Endodermal cell (in vitro differentiated cells): ENCODE measurements at places on chromosomes 1 and 21.

GRCh38 chr1:47971385-47972160 lies 25.6 kb downstream of the TRABD2B start:
- no peaks in the 10 kb centered on the region for H3K27me3 ChIP-seq
- H3K27ac ChIP-seq: no peak overlapping the region
- H3K36me3 ChIP-seq: peaks cover 46% of the 10 kb centered on the region
- peak overlapping the region; percentile 46 for H3K4me3 ChIP-seq

DNA sequence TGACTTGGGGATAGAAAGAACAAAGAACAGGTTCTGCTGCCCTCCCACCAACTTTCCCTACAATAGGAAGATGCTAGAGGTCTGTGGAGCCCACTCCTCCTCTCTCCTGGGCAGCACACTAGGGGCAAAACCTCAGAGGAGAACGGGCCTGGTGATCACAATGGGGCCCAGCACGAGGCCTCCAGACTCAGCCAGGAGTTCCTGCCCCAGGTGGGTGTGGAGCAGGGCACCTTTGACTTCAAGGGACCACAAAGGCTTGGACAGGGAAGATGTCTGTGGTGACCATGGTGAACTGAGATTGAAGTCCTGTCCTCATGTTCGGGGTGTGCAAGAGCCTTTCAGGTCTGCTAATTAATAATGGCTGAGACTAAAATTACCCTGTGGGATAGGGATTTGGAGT lies 88.8 kb downstream of the LAMC2 start:
- no peaks in the 10 kb centered on the region for H3K36me3 ChIP-seq
- peaks cover 22% of the 10 kb centered on the region for H3K27me3 ChIP-seq
- peak; percentile 39 for DNase-seq
- no peak overlapping the region for H3K27ac ChIP-seq
- no peak overlapping the region for H3K4me3 ChIP-seq
- H3K4me1 ChIP-seq: peaks cover 20% of the 10 kb centered on the region

DNA sequence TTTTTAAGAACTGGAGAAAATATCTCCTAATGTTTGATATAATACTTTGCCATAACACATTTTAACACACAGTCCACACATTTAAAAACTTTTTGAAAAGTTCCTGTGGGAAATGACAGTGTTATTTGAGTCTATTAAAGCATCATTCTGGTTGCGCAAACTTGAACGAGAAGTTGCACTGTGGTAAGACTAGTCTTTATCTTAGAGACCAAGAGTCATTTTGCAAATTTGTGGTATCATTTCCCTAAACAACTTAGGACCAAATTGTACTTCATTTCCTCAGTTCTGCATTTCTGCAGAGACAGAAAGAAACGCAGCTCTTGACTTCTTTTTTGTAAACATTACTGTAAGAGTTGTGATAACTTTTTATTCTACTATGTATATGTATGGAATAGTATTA lies at the start of gene RGS18:
TSS of gene RGS18 (plus strand) at position 282 of the 400 bp plus-strand sequence. CDS start 176 bp downstream, outside the sequence.
- peaks cover 3% of the 10 kb centered on the region for H3K4me1 ChIP-seq
- no peak for DNase-seq
- no peak within 1 kb of the TSS for H3K4me3 ChIP-seq
- H3K27me3 ChIP-seq: no peaks in the 10 kb centered on the region

GRCh38 chr1:3236361-3236760 lies 167.4 kb downstream of the PRDM16 start:
- no peaks in the 10 kb centered on the region for H3K27me3 ChIP-seq
- no peaks in the 10 kb centered on the region for H3K36me3 ChIP-seq
- H3K27ac ChIP-seq: no peak overlapping the region
- H3K4me1 ChIP-seq: no peaks in the 10 kb centered on the region
- DNase-seq: no peak

DNA sequence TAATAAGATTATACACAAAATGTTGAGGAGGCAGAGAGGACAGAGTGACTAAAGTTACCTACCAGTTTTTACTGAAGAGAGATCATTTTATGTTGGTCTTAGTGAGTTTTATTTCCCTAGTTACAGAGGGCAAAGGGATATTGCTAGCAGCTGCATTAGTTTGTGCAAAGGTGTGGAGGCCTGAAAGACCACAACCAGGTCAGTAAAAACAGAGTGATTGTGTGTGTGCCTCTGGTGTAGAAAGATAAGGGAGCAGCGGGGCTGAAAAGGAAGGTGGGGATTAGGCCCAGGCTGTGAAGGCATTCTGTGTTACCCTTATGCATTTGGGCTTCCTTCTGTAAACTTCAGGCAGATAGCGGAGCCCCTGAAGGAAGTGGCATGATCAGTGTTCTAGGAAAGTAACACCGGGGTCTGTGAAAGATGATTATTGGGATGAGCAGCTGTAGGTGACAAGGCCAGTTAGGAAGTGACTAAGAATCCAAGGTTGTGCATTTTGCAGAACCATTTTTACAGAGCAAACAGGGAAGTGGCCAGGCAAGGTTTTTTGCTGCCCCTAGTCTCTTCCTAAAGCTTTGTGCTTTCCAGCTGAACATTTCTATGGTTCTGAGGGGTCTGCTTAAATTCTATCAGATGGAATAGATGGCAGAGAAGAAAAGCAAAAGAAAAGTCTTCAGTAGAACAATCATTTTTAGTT lies 3.7 kb downstream of the GADD45A start:
- H3K4me3 ChIP-seq: peak overlapping the region; percentile 91
- DNase-seq: peak; percentile 66
- no peak overlapping the region for H3K27ac ChIP-seq
- H3K36me3 ChIP-seq: peaks cover 32% of the 10 kb centered on the region

GRCh38 chr1:64623750-64624191 lies 121.1 kb upstream of the RAVER2 start:
- peaks cover 6% of the 10 kb centered on the region for H3K36me3 ChIP-seq
- H3K4me3 ChIP-seq: no peak overlapping the region
- DNase-seq: no peak
- peak overlapping the region; percentile 67 for H3K27ac ChIP-seq

GRCh38 chr1:159892944-159893343 lies 7.0 kb downstream of the CFAP45 start:
- no peaks in the 10 kb centered on the region for H3K36me3 ChIP-seq
- H3K4me1 ChIP-seq: peaks cover 14% of the 10 kb centered on the region
- DNase-seq: peak; percentile 80

DNA sequence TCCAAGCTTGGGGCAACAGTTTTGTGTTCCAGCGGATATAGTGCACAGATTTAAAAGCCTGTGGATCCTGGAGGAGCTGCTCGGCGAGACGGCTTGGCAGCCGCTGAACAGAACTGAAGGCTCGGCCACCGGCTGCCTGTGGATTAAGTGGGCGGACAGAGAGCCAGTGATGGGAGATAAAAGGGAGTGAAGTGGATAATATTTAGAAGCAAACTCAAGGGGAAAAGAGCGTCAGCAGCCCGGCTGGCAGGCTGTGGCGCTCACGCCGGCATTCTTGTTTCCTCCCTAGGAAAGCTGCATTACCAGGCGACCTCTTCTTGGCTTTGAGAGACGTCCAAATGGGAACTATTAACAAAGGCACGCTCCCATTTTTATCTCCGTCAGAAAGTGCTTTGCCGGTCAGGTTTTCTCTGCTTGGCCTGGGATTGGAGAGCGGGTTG lies 10.4 kb downstream of the TRABD2B start:
- peak overlapping the region; percentile 11 for H3K27ac ChIP-seq
- peaks cover 88% of the 10 kb centered on the region for H3K36me3 ChIP-seq

DNA sequence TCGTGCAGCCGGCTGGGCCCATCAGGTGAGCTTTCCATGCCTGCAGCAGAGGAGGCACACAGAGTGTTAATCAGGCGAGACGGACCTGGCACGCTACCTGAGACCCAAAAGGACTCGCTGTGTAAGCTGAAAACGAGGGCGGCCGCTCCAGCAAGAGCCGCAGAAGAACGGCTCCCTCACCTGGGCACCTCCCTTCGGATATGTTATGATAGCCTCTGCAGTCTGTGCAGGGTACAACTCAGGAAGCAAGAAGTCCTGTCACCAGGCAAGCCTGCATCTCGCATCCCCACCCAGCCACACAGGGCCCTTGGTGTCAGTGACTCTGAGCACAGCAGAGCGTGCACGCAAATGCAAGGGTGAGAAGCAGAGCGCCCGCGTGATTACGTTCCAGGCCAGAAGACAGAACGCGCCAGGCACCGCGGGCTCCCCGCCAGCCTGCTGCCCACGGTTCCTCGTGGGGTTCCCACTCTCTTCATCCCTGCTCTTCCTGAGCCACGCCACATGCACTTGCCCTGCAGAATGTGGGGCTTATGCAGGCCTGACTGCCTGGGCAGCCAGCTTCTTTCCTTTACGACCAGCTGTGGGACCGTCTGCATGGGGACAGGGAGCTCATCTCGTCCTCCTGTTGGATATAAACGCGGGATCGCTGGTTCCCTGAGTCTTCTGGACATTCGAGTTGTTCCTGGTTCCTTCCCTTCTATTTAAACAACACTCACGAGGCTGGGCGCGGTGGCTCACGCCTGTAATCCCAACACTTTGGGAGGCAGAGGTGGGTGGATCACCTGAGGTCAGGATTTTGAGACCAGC lies 20.2 kb upstream of the LRRC47 start:
- H3K27me3 ChIP-seq: no peaks in the 10 kb centered on the region
- no peak overlapping the region for H3K4me3 ChIP-seq
- H3K4me1 ChIP-seq: no peaks in the 10 kb centered on the region
- no peak overlapping the region for H3K27ac ChIP-seq

- no peak overlapping the region for H3K27ac ChIP-seq
- no peaks in the 10 kb centered on the region for H3K36me3 ChIP-seq
- peaks cover 19% of the 10 kb centered on the region for H3K27me3 ChIP-seq
Measured at GRCh38 chr1:55466921-55467320, 251.8 kb upstream of the USP24 start.

DNA sequence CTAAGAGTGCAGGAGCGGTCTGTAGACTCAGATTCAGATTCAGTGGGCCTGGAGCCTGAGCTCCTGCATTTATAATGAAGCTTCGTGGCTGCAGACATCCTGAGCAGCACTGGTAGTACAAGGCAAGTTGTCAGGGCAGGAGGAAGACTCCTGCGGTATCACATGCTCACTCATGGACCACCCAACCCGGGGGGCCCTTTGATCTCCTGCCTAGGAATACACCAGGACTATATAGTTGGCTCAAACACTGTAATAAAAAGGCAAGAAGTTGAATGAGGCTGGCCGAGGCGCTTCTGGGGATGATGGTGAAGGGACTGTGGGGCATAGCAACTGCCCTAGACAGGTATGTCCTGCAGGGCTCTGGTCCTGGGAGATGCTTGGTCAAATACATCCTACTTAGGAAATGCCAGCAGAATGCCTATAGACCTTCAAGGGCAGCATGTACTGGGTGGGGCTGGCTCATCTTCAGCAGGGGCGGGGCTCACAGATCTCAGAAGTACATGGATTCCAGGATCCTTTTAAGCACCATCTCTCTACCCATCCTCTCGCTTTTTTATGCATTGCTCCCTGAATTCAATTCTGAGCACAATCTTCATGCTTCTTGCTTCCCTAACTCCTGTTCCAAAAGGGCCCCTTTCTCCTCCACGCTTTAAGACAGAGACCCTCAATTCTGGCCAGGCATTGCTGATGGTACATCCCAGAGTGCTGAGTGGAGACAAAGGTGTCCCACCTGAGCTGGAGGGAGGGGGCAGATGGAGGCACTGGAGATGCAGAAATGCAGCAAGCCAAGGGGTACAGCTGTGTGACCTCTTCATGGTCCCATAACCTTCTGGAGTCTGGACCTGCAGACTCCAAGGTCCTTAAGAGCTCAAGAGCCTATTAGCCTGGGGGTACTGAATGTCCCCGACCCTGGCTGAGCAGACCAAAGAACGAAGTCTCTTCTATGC lies 2.1 kb upstream of the RAP1GAP start:
- DNase-seq: no peak
- H3K4me1 ChIP-seq: no peaks in the 10 kb centered on the region
- peaks cover 11% of the 10 kb centered on the region for H3K27me3 ChIP-seq

DNA sequence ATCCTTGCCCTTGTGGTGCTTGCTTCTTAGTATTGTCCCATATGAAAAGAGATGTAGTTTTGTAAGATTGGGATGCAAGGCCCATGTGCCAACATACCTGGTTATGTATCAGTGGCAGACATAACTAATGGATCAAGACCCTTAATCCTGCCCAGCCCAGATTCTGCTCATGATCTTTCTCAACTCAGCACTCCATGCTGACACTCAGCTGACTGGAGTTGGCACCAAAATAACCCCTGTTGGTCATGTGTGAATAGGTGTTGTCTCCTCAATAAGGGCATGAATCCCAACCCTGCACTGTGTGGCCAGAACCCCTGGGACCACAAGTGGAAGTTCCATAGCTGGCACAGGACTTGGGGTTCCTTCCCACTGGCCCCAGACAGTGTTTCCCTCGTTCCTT lies 13.9 kb upstream of the CNR2 start:
- H3K36me3 ChIP-seq: no peaks in the 10 kb centered on the region
- no peak for DNase-seq
- H3K27me3 ChIP-seq: no peaks in the 10 kb centered on the region

- no peaks in the 10 kb centered on the region for H3K36me3 ChIP-seq
- H3K4me3 ChIP-seq: no peak overlapping the region
- H3K27ac ChIP-seq: no peak overlapping the region
- H3K27me3 ChIP-seq: no peaks in the 10 kb centered on the region
- peak; percentile 15 for DNase-seq
- H3K4me1 ChIP-seq: no peaks in the 10 kb centered on the region
Measured at GRCh38 chr1:3027611-3028371, 6.5 kb downstream of the ACTRT2 start.

GRCh38 chr1:222787729-222788128 lies 27.1 kb upstream of the DISP1 start:
- no peak overlapping the region for H3K4me3 ChIP-seq
- H3K36me3 ChIP-seq: no peaks in the 10 kb centered on the region
- H3K27ac ChIP-seq: no peak overlapping the region
- no peaks in the 10 kb centered on the region for H3K4me1 ChIP-seq

- no peaks in the 10 kb centered on the region for H3K27me3 ChIP-seq
- peaks cover 91% of the 10 kb centered on the region for H3K36me3 ChIP-seq
- DNase-seq: no peak
- H3K27ac ChIP-seq: no peak overlapping the region
Measured at GRCh38 chr1:22089787-22090186, 37.3 kb downstream of the CDC42 start.

DNA sequence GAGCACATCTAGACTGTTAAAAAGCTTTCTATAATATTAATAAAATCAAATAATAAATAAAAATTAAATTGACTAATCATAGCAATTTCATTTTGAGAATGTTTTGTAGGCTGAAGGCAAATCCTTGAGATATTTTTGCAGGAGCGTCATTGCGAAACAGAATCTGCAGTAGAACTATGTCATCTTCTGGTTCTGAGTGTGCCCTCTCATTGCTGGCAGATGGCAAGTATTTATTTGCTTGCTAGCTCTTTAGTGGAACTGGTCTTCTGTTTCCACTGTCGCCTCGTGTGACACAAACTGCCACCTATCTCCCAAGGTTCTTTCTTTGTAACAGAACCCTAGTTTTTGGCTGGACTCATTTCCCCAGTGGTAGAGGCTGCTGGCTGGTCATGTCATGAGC lies 19.0 kb upstream of the IRF2BP2 start:
- H3K4me3 ChIP-seq: no peak overlapping the region
- no peaks in the 10 kb centered on the region for H3K27me3 ChIP-seq
- H3K36me3 ChIP-seq: no peaks in the 10 kb centered on the region
- no peak for DNase-seq
- no peak overlapping the region for H3K27ac ChIP-seq
